Glutamatergic neuron (in vitro differentiated cells): ENCODE measurements at places on chromosomes 4 and X.

GRCh38 chr4:156803056-156803455 lies 168.5 kb downstream of the PDGFC start:
- DNase-seq, result no peak

DNA sequence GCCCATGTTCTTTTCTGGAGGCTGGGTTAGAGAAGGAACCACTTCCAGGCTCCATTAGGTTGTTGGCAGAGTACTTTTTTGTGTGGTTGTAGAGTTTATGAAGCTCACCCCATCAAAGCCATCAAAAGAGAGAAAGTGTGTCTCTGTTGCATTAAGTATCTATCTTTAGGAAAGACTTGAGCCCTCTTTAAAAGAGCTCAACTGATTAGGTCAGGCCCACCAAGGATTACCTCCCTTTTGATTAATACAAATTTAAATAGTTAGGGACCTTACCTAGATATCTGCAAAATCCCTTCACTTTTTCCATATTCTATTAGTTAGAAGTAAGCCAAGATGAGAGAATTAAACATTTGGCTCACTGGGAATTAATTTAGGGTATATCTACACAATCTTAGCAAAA lies 460.4 kb downstream of the PPARGC1A start:
- DNase-seq, result no peak

- DNase-seq, result no peak
Observed at GRCh38 chr4:105455998-105456397, 17.9 kb downstream of the PPA2 start.

DNA sequence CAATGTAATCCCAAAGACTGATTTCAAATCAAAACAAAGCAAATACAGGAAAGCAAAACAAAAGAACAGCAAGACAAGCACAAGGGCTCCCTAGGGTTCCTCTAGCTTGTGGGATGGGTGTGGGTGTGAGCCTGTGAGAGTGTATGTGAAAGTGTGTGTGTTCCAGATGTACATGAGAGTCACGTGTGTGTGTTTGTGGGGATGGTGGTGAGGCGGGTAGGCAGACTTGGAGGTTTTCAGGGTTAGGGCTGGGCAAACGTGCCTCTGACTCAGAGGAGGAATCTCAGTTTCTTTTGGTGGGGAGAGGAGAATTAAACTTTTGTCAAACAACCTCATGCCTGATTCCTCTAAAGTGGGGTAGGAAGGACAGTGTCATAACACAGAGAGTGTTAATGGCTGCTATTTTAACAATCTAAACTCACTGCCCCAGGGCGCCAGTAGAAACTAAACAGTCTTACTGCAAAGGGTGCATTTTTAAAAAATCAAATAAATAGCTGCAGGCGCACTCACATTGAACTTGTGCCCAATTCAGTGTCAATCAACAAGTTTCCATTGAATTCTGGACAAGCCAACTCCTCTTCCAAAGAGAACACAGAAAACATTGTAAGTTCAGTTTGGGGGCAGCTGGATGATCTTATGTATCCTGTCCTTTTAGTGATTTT lies 51.8 kb downstream of the CHRDL1 start:
- no peak for DNase-seq

DNA sequence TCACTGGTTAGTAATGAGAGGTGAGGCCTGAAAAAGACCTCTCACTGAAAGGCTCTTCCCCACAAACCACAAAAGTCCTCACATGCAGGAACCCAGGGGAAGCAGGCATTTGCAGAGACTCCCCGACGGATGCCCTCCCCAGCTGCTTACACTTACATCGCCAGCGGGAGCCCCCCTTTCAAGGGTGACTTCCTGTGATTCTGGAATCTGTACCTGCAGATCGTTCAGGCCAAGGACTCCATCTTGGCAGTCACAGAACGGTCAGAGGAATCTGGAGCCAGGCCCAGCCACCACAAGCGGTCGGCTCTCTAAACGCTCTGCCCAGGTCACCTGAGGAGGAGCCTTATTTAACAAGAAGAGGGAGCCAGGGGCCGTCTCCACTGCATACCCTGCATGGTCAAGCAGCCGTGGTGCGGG lies 71.3 kb upstream of the STS start:
- no peak for DNase-seq

DNA sequence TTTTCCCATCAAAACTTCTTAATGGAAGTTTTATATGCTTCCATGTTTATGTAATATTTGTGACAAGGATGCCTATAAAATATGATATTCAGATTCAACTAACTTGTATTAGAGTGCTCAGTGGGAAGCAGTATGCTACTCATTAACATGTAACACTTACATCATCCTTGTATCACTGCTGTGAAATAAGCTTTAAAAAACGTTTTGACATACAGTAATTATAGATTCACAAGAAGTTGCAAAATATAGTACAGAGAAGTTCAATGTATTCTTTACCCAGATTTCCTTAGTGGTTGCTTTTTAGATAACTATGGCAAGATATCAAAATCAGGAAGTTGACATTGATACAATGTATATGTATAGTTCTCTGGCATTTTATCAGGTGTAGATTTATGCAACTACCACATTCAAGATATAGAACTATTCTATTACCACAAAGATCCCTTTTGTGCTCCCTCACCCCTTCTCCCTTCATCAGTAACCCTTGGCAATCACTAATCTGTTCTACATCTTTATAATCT lies 56.3 kb downstream of the DTHD1 start:
- DNase-seq, result no peak

DNA sequence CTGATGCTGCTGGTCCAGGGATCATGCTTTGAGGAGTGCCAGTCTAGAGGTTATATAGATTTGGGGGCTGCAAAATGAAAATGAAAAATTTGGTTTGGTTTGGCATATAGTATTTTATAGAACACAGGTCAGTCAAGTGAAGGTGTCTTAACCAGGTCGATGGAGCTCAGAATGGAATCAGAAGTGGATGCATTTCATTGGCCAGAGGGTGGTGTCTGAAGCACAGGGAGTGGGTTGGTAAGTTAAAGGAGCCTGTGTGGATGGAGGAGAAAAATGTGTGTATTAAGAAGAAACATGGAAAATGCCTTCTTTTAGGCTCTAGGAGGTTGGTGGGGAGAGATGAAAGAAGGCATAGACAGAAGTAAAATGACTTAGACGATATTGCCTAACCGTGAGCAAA lies 8.6 kb downstream of the GALNT7 start:
- DNase-seq, result no peak

GRCh38 chr4:184402239-184402638 lies 72.1 kb downstream of the IRF2 start:
- no peak for DNase-seq

DNA sequence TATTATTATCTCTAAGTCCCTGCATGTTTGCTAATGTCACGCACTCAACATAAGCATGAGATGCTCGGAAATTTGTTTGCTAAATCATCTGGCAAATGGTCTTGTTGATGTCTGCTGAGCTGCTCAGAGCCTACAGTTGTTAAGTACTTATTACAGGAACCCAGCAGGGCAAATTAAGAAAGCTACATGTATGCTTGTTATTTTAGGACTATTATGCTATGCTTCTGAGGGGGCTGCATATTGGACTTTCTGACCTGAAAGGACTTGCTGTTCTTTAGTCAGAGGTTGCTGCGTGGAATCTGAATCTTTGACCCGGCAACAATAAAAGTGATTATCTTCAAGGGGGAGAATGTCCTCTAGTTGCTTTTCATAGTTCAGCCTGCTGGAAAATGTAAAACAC lies 36.3 kb upstream of the TENM3 start:
- no peak for DNase-seq

- no peak for DNase-seq
Observed at GRCh38 chrX:124212622-124213021, 119.8 kb upstream of the TEX13D start.

DNA sequence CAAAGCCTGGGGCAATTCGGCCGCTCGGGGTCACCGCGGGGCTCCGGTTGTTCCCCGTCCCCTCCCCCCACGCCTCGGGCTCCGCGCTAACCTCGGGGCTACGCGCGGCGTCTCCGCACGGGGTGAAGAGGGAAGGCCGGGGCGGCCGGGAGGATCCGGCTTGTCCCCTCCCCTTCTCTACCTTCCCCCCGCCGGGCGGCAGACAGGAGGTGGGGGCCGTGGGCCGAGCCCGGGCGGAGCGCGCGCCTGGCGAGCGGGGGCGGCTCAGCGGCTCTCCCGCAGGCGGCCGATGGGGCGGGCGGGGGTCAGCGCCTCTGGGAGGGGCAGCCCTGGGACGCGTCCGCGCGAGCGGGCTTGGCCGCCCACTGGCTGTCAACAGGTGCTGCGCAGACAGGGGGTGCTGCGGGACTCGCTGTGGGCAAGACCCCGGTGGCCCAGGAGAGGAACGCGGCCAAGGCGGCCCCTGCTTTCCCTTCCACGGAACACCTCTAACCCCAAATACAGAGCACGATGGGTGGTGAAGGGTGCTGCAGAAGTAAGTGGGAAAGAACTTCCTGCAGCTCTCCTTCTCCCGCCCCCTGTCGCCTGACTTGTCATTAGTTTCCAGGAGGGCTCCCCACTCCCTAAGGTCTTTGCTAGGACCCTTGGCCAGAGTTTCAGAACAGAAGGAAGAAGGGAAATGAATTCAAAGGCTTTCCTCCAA lies at the start of gene PDGFC:
Gene PDGFC (minus strand): TSS at position 124 of the 703 bp plus-strand sequence. CDS start 896 bp downstream, outside the sequence.
- DNase-seq, result peak; percentile 63

DNA sequence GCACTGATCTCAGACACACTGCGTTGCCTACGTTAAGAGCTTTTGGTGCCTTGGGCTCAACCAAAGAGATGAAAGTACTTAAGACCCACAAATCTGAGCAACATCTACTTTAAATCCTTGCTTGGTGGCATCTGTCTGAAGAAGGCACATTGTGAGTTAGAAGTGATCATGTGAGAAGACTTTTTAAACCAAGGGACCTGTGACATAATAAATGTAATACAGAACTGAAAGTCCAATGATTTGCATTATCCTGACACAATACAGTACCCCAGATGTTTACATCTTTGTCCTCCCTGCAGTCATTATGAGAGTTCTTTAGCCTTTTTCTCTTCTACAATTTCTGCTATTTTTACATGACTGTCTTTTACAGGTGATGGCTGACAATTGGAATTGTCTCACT lies 96.7 kb upstream of the FTHL17 start:
- no peak for DNase-seq

DNA sequence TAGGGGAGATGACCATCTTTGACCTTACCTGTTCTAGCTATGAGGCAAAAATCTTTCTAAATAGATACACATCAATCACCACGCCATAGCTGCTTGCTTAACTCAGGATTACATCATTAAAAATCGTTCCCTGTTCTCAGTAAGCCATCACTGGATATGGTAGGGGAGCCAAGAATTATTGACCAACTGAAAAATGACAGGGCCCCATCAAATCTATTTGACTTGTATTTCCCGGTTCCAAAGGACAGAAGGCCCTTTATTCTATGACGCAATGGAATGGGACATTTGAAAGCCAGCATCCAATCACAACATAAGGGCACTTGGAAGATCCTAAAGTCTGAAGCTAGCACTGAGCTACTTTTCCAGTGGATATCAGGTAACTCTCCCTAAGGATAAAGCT lies 75.6 kb upstream of the NOCT start:
- no peak for DNase-seq

DNA sequence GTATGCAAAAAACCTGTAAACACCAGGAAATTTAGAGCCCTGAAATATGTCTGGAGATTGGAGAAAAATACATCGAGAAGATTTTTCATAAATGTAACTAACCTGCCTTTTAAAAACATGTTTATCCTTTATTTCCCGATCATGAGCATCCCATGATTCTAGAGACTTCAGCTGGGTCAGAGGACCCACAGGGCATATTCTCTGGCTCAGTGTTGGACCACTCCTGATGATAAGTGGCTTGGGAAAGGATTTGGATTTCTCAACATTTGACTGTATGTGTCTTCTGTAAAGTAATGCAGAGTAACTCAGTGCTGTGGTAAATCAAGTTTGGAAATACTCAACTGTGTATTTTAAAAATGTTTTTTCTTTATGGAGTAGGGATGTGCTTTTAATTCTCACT lies 40.0 kb upstream of the ANK2 start:
- no peak for DNase-seq

DNA sequence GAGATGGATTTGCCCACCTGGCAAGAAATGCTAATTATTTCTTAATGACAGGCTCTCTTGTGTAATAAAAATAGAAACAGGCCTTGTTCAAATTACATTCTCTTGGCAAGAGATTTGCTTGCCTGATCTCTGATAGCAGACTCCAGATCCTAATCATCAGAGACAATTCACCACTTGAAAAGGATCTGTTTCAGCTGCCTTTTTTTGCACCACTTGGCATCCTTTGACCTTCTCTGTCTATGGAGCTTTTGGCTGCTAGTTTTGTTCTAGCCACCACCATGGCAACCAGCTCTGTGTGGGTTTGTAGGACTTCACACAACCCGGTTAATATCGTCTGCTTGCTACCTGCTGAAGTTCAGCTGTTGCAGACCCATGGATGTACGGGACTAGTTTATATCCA lies 241.1 kb upstream of the TLL1 start:
- no peak for DNase-seq

DNA sequence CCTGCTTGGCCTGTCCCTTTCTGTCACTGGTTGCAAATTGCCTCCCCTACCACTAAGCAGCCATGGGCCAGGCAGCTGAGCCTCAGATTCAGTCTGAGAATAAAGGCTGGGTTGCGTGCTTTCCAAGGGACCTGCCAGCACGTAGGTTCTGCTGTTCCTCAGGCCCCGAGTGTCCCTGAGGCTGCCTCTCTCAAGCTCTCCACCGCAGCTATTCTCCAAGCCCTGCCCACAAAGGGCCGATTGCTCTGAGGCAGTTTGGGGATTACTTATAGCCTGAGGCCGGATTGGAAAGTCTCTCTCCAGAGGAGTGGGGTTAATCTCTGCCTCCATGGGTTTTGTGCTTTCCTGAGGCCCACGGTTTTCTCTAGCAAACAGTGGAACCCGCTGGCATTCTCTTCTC lies 590.7 kb downstream of the BCOR start:
- peak; percentile 17 for DNase-seq

DNA sequence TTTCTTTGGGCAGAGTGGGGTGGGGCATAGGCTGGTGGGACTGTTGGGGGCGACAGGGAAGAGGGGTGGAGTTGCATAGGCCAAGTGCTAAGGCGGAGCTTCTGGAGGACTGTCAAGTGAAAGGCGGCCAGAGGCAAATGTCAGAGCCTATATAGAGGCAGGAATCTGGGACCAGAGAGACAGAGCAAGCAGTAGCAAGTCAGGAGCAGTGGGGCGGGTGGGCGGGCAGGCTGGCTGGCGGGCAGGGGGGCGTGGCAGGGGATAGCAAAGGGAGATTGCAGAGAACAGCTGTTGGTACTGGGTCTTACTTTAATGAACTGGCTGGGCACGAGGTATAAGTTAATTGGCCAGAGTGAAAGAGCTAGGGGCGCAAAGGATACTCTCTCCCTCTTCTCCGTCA lies 89.8 kb downstream of the RTL9 start:
- no peak for DNase-seq

DNA sequence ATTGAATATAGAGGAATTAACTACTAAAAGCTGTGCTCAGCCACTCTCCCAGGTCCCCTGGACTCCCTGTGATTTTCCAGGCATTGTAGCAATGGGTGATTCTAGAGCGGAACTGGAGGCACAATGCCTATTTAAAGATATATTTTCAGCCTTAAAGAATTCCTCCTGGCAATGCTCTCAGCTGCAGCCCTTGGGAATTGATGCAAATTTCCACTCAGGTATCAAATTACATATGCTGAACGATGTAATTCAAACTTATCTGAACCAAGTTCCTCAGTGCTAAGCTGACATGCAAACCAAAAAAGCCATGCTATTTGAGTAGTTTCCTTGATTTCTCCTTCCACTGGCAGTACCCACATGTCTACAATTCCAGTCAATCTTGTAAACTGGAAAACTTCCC lies 86.3 kb upstream of the GABRA3 start:
- no peak for DNase-seq

- DNase-seq, result no peak
Observed at GRCh38 chr4:141957416-141957815, 321.0 kb downstream of the IL15 start.

GRCh38 chrX:130676861-130677260 lies 226.1 kb downstream of the ENOX2 start:
- no peak for DNase-seq

GRCh38 chr4:149933120-149933519 lies 117.5 kb upstream of the IQCM start:
- no peak for DNase-seq
